Astrocyte (in vitro differentiated cells and primary cell): ENCODE measurements at places on chromosomes 16 and 17.
A peak's percentile ranks its signal among the peaks of the same experiment; 100 is the strongest.

- peak; percentile 80 for DNase-seq
Measured at GRCh38 chr16:88770461-88771293, 14.3 kb downstream of the PIEZO1 start.

DNA sequence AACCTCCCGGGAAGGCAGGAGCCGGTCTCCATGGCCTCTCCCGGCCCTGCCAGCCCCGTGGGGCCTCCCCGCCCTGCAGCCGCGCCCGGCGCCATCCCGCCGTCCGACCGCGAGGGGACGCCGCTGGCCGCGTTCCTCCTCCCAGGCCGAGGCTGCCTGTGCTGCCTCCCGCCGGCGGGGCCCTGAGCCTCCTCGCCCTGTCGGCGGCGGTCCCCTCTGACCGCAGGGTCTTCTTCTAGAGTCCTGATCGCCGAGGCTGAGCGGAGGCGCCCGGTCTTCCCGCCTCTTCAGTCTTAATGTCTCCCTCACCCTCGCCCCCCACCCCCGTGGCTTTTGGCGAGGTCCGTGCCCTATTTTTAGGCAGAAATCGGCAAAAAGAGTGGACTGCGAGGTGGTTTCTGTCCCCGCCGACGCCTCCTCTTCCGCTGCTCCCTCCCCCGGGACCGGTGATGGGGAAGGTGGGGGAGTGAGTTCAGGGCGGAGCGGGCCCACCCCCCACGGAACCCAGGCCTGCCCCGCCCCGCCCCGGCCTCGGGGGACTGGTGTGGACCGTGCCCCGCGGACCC lies 794 bp upstream of the CPNE7 start:
- DNase-seq = peak; percentile 36

- peak; percentile 26 for DNase-seq
Measured at GRCh38 chr16:74740795-74741304, 33.8 kb downstream of the FA2H start.

GRCh38 chr16:2814551-2815298 lies 2.3 kb upstream of the PRSS21 start:
- no peak for DNase-seq

DNA sequence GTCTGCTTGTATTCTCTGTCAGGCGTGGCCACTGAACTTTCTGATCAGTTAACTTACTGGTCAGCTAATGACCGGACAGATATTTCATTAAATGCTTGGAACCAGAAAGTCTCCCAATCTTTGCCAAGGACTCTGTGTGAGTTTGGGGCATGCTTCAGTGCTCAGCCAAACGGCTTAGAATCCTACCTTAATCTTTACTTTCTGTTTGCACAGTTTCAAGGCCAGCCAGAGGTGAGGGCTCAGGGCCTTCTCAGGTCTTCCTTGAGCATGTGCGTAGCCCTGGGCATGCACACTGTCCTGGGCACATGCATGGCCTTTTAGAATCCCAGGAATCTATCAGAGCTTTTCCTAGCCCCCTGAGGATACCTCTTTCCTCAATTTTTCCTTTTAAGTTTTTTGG lies 230.1 kb downstream of the RAB11FIP4 start:
- DNase-seq = no peak

DNA sequence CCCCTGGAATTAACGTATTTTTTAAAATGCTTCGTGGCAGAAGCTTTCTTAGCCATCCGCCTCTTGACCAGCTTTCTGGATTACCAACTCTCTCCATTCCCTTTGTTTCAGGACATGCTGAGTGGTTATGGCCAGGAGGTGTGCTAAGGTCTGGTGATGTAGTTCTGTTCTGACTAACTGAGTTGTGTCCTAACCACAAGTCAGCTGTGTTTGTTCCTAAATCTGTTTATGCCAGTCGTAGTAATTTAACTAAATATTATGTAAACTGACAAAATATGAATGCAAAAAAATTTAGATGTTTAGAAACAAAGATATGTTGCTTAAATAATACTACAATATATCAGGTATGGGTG lies 61.6 kb downstream of the MRTFB start:
- DNase-seq = peak; percentile 11

GRCh38 chr16:9153502-9153864 lies 62.0 kb downstream of the HAPSTR1 start:
- no peak for DNase-seq

GRCh38 chr16:68902003-68902968 lies 59.0 kb downstream of the TANGO6 start:
- DNase-seq = peak; percentile 58

DNA sequence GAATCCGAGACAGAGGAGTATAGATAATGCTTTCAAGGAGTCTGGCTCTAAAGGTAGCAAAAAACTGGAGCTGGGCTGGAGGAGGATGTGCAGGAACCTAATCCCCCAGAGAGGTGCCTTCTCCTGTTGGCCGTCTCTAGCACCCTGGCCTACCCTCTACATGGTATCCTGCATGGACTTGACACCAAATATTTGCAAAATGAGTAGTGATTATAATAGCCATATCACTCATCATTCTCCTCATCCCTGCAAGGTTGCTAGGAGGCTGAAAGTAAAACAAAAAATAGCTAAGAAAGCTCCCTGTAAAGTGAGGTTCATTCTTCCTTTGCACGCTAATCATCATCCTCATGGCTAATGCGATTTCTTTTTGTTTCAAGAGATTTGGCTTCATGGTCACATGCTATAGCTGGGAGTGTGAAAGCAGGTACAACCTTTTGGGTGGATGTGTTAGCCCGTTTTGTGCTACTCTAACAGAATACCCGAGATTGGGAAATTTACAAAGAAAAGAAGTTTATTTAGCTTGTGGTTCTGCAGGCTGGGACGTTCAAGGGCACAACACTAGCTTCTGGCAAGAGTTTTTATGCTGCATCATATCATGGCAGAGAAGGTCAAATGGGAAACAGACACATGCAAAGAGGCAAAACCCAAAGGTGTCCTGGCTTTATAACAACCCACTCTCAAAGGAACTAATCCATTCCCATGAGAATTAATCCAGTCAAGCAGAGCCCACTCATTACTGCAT lies 27.1 kb upstream of the CIITA start:
- no peak for DNase-seq

GRCh38 chr16:6032438-6032837 lies 934.8 kb upstream of the EEF2KMT start:
- no peak for DNase-seq

DNA sequence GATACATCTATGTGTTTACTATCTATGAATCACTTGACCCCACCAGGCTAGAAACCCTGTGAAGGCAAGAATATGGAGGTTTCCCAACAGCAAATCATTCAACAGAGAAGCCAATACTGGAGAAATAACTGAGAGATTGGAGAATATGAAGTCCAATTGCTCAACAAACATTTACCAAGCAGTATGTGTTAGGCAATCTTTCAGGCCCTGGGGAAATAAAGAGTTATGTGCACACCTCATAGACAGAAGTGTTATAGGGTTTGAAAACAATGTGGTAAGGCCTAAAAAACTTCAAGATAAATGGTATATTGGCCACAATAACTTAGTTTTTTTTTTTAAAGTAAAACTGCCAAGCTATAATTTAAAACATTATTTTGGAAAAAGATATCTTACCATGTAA lies 1245.8 kb downstream of the CDH11 start:
- DNase-seq = no peak

DNA sequence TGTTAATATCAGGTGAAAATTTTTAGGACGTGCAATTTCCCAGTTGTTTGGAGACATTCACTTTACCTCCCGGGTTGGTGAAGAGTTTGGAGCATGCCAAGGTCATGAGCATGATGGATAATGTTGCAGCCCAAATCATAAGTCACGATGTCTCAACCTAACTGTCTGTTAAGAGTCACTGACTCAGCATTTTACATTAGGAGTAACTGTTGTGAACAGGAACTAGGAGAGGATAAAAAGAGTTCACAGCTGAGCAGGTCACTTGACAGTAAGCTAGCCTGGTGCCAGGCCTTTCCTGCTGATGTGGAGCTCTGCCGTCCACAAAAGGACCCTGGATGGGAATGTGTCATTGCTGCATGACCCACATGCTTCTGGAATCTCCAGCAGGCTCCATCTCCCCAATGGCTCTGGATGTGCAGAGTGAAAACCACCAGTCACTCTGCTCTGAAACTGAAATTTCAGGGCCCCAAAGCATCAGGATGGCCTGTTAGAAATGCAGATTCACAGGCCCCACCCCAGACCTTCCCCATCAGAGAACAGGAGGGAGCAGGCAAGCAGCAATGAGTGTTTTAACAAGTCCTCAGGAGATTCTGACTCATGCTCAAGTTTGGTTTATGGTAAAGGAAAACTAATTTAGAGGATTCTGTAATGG lies 371.6 kb upstream of the MAF start:
- no peak for DNase-seq

- no peak for DNase-seq
Measured at GRCh38 chr16:1193825-1194581, 31.1 kb downstream of the TPSG1 start.

- peak; percentile 95 for DNase-seq
Measured at GRCh38 chr17:76872221-76872873, 4.1 kb downstream of the MGAT5B start.

- DNase-seq = peak; percentile 7
Measured at GRCh38 chr17:28811651-28812090, 30.9 kb downstream of the FAM222B start.

- DNase-seq = no peak
Measured at GRCh38 chr16:81424771-81425170, 19.8 kb upstream of the CMIP start.

- peak; percentile 37 for DNase-seq
Measured at GRCh38 chr16:11005611-11005975, 61.2 kb downstream of the CLEC16A start.

- DNase-seq = no peak
Measured at GRCh38 chr16:50910736-50911100, 168.8 kb downstream of the CYLD start.

DNA sequence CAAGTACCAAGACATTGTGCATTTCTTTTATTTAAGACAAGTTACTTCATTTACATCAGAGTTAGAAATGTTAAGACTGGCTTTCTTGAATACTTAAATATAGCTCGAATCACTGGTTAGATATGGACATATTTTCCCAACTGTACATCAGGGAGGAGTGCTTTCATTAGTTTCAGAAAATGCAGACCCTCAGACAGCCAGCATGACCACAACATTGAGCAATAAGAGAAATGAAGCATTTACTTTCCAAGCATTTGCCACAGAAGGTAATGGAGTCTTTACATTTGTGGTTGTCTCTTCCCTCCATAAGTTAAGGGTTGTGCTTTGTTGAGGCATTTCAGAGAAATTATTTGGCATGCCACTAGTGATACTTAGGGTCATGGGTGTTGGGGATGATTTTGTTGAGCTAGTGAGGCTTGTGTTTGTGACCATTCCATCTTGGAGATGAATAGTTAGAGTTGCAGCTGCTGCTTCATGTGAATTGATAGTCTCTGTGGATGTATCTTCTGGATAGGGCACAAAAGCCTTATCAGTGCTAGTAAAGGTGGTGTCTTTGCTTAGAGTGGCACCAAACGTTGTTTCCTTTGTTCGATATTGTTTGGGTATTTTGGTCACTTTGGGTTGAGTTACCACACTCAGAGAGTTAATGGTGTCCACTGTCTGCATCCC lies 2.1 kb downstream of the OMG start:
- peak; percentile 41 for DNase-seq

DNA sequence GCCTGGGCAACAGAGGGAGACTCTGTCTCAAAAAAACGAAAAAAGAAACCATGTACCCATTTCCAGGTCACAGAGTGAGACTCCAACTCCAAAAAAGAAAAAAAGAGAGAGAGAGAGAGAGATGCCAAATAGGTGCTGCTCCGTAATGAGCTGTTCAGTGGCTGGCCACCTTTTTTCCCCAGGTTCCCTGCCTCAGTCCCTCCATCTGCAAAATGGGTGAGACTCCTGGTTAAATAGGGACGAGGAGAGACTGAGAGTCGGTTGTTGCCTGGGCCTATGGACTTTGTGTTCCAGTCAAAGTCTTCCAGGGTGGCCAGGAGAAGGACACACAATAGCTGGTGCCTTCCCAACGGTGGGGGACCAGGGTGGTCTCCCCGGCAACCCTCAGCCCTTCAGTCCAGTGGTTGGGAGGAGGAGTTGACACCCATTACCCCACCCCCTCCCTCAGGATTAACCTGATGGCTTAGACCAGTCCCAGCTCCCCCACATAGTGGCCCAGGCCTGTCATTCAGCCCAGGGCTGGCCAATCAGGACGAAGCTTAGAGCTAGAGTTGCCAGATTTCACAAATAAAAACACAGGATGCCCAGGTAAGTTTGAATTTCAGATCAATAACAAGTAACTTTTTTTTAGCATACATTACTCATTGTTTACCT lies 258.2 kb downstream of the PARN start:
- DNase-seq = no peak

DNA sequence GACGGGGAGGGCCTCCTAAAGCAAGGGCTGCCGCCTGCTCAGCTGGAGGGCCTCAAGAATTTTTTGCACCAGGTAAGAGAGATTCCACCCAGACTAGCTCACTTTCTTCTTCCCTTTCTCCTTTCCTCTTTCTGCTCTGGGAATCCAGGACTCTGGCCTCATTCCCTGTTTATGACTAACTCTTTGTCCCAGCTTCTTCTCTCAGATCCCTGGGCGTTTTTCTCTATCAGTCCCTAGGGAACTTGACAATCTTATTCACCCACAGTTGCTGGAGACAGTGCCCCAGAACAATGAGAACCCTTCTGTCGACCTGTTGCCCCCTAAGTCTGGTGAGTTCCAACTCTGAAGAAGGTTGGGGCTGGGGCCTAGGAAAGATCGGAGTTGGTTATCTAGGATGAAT lies 15.6 kb downstream of the CNTROB start:
- DNase-seq = no peak

GRCh38 chr16:67194260-67194659 lies 2.3 kb downstream of the E2F4 start:
- no peak for DNase-seq

DNA sequence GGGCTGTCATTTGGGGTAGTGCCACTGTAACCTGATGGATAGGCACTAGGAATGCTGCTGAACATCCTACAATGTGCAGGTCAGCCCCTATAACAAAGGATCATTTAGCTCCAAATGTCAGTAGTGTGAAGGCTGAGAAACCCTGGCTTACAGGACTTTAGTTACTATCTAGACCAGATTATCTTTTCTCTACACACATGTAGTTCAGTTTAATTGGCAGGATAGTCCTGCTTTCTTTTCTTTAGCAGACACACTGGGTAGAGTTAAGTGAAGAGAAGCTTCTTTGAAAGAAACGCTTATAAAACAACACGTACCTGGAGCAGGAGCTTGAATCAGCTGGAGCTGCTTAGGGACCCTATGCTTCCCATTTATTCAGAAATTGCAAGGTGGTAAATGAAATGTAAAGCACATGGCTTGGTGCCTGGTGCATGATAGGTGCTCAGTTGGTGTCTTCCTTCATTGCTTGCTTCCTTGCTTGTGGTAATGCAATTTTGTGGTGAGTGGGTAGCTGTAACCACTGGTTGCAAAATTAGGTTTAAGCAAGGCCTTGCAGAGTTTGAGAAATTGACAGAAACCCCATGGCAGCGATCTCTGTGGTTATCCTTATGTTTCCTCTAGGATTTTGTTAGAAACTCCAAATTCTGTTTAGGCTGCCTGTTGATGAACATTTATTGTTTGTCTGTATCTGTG lies 9.4 kb downstream of the METTL9 start:
- no peak for DNase-seq

GRCh38 chr17:65797809-65798208 lies 236.4 kb upstream of the AXIN2 start:
- DNase-seq = no peak
